ENCODE measurements at places on chromosomes 13 and 19.

DNA sequence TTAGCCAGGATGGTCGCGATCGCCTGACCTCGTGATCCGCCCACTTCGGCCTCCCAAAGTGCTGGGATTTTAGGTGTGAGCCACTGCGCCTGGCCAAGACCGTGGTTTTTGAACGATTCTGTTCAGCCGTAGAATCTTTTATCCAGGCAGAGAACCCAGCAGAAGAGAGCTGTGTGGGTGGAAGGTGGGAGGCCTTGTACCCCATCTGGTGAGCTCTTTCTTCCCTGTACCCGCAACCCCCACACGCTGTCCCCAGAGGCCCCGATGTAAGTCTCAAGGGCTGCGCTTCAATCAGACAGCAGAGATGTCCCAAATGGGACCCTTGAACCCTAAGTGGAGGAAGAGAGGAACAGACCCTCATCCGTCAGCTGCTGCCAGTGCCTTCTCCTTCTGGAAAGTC, 3.7 kb downstream of the SLC25A23 start:
- no peak for DNase-seq

DNA sequence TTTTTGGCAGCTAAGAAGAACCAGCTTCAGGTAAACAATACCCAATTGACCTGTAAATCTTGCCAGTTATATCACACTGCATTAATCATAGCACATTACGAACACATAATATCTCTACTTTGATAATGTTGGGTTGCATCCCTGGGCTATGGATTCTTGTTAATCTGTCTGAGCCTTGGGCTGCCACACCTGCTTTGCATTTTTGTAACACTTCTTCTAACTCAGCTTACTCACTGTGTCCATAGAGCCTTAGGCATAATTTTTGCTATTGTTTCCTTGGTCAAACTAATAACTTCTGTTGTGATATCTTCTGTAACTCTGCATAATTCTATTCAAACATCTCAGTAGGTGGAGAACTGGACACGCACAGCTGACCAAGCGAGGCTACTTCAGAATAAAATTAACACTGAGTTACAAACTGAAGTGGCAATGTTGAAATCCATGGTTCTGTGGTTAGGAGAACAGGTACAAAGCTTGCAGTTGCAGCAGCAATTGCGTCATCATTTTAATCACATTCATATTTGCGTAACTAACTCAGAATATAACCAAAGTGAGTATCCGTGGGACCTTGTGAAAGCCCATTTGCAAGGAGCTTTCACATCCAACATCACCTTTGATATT, 6.4 kb downstream of the ZNF350 start:
- no peak for DNase-seq

DNA sequence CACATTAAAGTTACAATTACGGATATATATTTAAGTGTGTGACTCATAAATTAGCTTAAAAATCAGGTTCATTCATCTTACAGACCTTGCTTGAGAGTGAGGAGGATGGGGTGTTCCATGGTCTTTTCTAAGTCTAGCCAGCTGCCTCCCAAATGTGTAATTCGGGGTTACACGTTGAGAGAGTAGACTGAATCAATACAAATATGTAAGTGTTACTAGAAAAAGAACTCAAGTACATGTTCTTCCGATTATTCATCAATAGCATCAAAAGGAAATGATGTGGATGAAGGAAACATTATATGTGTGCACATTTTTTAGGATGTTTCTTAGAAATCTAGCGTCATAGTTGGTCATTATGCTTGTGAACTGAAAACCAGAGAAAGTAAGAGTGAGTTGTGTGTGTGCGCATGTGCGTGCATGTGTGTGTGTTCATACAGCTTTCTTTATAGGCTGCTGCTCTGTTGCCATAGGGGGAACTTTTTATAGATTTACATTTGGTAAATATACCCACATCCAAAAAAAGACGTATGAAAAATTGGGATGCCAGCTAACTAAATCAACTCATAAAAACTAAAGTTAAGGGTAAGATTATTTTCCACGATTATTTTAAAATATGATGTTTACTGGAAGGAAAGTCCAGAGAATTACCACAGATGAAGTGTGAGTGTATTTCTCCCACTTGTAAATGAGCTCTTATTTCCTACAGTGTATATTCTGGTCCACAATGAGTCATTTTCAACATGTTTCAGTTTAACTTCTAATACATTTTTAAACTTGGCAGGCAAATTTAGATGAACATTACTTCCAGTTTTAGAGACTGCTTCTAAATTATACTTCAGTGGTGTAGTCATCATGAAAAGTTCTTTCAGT, 82.4 kb downstream of the PIBF1 start:
- DNase-seq: no peak

DNA sequence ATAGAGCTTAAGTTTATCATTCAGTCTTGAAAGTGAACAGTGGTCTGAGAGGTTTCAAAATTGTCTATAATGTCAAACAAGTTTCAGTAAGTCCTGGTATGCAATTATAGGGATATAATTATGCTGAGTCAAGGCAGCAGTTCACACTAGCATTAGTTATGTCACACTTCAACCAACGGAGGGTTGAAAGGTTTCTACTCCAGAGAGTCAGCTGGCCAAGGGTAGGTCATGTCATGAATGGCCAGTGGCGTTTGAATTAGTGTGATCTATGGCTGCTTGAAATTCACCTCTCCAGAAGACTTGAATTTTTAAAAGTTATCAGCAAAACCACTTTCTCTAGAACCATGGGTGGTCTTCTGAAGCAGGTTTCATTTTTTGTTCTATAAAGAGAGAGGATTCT, 108.6 kb downstream of the TNFRSF19 start:
- DNase-seq: no peak

DNA sequence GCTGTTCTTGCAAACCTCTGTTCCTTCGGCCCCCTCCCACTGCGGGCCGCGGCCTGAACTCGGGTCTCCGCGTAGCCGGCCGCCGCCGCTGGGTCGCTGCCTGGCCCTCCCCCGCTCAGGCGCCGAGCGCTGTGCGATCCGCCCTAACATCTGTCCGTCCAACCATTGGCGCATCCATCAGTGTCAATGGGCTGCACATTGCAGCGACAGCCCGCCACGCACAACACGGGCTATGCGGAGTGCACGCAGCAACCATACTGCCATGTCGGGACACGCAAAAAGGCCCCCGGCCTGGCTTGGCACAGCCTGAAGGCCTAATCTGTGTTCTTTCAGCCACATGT, 2.6 kb upstream of the TSHZ3 start:
- no peak for DNase-seq

GRCh38 chr19:7126132-7126531, 56.6 kb downstream of the ZNF557 start:
- no peak for DNase-seq

DNA sequence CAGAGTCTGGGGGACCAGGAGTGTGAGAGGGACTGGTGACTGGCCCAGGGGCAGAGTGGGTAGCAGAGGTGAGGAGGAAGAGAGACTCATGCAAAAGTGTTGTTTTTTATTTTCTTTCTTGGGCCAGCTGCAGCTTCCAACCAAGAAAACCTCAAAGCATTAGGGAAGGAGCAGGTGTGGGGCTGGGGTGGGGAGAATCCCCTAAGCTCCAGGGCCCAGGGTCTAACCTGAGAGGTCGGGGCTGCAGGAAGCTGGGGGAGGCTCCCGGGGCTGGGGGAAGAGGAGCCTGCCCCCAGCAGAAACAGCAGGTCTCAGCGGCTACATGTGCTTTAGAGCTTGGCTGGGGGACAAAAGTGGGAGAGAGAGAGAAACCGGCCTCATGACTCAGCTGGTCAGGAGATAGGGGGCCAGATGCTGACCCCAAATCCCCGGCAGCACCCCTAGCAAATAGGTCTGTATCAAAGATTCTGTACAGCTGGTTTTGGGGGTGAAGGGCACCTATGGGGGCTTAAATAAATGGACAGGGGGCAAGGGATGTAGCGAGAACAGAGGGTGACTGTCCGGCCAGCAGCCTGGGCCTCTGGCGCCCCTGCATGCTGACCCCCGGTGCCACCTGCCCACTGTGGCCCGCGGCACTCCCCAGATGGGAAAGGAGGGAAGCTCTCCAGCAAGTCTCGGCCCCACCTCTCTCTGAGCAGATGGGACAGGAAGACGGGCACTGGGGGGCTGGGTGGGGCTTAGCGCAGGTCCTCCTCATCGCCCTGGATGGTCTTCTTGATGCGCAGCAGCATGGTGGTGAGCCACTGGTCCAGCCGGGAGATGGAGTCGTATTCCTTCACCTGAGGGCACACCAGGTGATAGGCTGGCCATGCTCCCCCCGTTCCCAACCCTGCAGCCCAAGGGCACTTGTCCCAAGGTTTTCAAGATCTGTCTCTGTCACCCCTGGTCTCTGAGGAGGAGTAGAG, 3.8 kb upstream of the KPTN start:
- no peak for DNase-seq

DNA sequence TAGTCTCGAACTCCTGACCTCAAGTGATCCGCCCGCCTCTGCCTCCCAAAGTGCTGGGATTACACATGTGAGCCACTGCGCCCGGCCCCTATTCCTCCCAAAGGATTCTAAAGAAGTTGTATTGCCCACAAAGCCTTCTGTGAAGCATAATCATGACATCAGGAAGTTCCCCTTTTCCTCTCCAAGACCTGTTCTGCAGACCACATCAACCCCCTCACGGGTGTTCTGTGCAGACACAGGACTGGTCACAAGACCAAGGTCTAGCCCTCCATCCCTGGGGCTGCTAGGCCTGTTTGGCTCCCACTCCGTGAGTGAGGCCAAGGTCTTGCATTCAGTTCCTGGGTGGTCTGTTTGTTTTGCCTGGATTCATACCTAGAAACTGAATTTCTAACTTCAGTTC, 178.1 kb downstream of the FLT1 start:
- no peak for DNase-seq

DNA sequence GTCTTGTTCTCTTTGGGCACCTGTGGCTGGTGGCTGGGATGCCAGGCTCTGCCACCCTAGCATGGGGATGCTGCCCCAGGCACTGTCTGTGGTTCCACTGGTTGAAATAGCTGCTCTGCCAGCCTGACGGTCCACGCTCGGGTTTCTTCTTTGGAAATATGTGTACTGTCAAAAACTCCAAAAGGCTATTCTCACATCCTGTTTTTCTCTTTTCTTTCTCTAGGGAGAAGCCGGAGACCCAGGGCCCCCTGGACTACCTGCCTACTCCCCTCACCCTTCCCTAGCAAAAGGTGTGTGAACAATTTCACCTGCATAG, 115.0 kb downstream of the RAB20 start:
- no peak for DNase-seq

GRCh38 chr13:102909971-102910370, 64.1 kb downstream of the ERCC5 start:
- no peak for DNase-seq

All from liver (tissue), 10 donors.